Suppressor macrophage treated with lipopolysaccharide for 1 hour (primary cell): ENCODE measurements at places on chromosomes 5 and 9.

- no peak for DNase-seq
Observed at GRCh38 chr9:120708526-120709224, 5.6 kb downstream of the MEGF9 start.

DNA sequence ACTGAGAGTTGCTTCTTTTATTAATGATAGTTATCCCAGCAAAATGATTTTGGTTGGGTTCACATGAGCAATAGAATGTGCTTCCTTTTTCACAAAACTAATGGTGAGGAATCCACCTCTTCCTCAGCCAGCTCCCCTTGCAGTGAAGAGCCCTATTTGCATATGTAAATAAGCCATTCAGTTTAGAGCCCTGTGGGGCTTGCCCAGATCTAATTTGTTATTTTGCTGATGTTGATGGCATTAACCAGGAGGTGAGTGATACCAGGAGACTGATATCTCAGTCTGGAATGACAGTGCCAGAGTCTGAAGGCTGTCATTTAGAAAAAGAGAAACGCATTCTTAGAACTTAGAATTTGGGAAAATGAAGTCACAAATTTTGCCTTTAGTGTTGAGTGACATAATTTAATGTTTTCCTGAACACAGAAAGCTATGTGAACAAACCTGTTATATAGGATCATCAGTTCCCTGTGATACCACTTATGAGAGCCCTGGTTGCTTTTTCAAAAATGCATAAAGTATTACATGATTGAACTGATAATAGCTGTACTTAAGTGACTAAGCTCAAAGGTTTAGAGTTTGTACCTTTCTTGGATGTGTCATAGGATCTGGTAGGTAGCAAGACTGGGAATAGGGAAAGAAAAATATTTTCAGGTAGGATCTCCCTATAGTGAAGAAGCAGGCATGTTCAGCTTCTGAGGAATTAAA, 271.6 kb downstream of the MAST4 start:
- no peak for DNase-seq

- DNase-seq = peak; percentile 49
Observed at GRCh38 chr5:60586307-60586901, 113.6 kb downstream of the DEPDC1B start.

GRCh38 chr5:180862645-180863044, 1.6 kb upstream of the ZFP62 start:
- no peak for DNase-seq

DNA sequence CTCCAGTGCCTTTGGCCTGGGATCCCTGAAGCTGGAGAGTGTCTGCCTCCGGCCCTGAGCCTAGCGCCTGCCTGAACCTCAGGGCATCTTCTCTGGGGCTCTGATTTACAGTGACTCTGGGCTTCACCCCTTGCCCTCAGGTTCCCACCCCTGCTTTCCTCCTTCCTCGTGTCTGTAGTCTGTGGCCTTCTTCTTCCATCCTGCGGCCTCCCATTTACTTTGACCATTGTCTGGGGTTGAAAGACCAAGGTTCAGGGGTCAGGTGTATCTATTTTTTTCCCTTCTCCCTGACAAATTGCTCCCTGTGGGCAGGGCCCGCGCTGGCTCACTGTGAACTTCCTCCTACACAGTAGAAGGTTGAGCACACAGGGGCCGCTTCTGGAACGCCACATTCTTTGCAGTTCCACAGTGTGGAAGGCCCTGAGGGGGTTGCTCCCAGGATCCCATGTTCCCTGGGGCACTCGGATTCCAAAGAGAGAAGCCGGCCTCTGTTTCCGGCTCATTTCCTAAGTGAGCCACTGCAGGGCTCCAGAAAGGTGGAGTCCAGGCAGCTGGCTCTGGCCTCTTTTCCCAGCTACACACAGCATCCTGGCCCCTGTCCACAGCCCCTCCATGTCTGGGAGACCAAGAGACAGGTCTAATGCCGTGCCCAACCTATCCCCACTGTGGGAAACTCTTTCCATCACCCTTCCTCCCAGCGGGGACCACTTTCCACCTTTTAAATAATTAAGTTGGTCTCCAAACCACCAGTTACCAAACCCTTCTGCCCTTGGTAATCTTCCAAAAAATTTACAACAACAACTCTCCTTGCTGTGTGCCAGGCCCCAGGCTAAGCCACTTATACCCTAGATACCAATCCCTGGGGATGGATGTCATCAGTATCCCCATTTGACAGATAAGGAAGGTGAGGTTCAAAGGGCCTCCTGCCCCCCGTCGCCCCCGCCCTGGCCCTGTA, 140.3 kb upstream of the IER5L start:
- DNase-seq = no peak

DNA sequence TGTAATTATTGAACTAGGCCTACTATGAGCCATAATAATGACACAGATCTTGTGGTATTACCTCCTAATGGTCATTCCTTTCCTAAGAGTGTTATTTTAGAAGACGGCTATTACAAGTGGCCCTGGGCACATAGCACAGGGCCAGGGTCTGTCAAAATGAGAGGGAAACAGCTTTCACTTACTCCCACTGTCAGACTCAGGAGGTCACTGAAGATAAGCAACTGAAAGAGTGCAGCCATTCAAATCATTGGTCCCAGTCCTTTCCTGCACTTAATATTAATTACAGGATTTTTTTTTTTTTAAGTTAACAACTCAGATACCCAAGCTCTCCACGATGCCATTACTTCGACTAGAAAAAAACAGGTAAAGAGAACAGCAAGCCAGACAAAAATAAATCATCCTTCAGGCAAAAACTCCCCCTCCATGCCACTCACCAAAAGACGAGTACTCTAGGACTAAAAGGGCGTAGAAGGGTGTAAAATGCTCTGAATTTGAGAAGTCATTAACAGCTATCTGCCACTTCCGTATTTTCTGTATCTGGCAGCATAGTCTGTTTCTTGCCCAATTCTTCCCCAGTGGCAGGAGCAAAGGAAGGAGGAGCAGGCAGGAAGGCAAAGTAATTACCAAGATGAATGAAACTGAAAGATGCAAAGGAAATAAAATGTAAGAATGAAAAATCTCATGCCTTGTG, 87.4 kb downstream of the ZNF608 start:
- DNase-seq = peak; percentile 66

- no peak for DNase-seq
Observed at GRCh38 chr9:107999890-108000289, 510.3 kb upstream of the KLF4 start.

DNA sequence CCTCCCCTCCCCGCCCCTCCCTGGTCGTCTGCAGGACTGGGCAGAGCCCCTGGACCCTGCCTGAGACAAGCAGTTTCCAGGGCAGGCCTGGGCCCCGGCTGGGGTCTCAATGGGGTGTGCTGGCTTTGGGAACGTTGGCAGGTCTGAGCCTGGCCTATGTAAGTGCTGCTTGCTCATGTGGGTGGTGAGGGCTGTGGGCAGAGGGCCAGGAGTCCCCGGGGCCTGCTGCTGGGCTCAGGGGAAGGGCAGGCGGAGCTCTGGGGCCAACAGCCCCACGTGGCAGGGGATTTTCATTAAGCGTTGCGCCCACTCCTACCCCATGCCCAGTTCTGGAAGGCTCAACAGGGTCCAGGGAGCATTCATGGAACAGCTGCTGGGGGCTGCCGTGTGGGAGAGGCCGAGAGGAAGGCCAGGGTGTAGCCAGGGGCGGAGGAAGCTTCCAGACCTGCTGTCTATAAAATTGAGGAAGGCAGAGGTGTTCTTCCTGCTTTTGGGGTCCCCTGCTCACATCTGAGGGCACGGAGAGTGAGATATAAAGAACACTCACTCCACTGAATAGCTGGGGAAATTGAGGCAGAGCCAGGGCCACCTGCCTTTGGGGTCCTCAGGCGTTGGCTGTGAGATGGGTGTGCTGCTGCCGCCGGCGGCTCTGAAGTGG, 32.5 kb downstream of the RXRA start:
- DNase-seq = peak; percentile 56
